ENCODE measurements at places on chromosomes 5 and 9. TPM values are rescaled to one million over a fixed set of nuclear protein-coding genes. Genes with fewer than 3 reads are reported as not detected.

Gene FAM219A
- 2.6 TPM for total RNA-seq

Gene SYNPO
- total RNA-seq = 6.3 TPM

Gene PPP2R2B
- 4.7 TPM for total RNA-seq

Gene C9orf85
- total RNA-seq = 18.3 TPM

Gene TXNDC8
- not detected for total RNA-seq

Gene OR1Q1
- not detected for total RNA-seq

Gene C5
- 9.9 TPM for total RNA-seq

Gene PIK3R1
- total RNA-seq = 33.4 TPM

Gene SLC24A2
- 0.52 TPM for total RNA-seq

Gene PRR16
- 4.7 TPM for total RNA-seq

Gene SPATA31D4
- not detected for total RNA-seq

Gene KIAA1958
- 3.7 TPM for total RNA-seq

Gene PHF24
- under 0.01 TPM for total RNA-seq

Gene CDX1
- not detected for total RNA-seq

Gene RNF183
- not detected for total RNA-seq

Gene SHOC1
- not detected for total RNA-seq

Gene PCDHGB6
- total RNA-seq = 5.2 TPM

Gene PCDHB2
- total RNA-seq = 2.6 TPM

Gene RAD1
- total RNA-seq = 15.7 TPM

Gene CD14
- 39.7 TPM for total RNA-seq

Gene TAF11L10
- not detected for total RNA-seq

Gene GABRA1
- total RNA-seq = not detected

Gene CKMT2
- 92.9 TPM for total RNA-seq

Gene CDH18
- total RNA-seq = 12.0 TPM

Gene MCIDAS
- not detected for total RNA-seq

Gene RFK
- 7.8 TPM for total RNA-seq

Gene SV2C
- total RNA-seq = under 0.01 TPM

Gene KCNIP1
- total RNA-seq = 4.2 TPM

Gene C9
- 1.0 TPM for total RNA-seq

Gene GRM6
- total RNA-seq = not detected

Gene PCDHA9
- total RNA-seq = 0.52 TPM

Gene PCAT7
- not detected for total RNA-seq

Gene GARIN3
- not detected for total RNA-seq

Gene HACD4
- total RNA-seq = 2.1 TPM

Gene SAXO1
- not detected for total RNA-seq

Gene BHMT2
- 1.0 TPM for total RNA-seq

Gene SLC2A6
- 0.52 TPM for total RNA-seq

Gene INSL4
- total RNA-seq = not detected

Gene FLT4
- total RNA-seq = 8.4 TPM

Gene MEF2C
- 464 TPM for total RNA-seq

Gene SLC34A3
- not detected for total RNA-seq

Gene FYB1
- 4.2 TPM for total RNA-seq

Gene BAAT
- 0.52 TPM for total RNA-seq

Gene SLC25A2
- total RNA-seq = 0.52 TPM

Gene GABRA6
- not detected for total RNA-seq

Gene PCDHB16
- total RNA-seq = 1.6 TPM

Gene CYFIP2
- total RNA-seq = 7.8 TPM
